ENCODE measurements at places on chromosomes 7 and 10.

- no peak for DNase-seq
Measured at GRCh38 chr10:83820033-83820432, 319.3 kb upstream of the GHITM start.

DNA sequence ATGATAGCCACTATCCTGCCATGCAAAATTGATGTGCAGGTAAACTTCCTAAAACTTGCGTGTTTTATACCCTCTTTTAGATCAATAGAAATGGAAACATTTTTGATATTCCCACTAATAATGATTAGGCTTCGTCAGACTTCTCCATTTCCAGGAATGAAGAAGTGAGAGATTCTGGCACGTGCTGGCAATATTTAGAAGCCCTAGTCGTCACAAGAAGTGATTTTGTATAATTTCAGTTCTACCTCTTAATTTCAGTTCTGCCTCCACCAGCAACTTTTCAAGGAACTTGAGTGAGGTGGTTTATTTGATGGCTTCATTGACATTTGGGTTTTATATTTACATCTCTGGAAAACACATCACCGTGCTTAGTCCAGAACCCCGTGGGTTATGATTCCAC, 61.9 kb downstream of the MRC1 start:
- DNase-seq = no peak

DNA sequence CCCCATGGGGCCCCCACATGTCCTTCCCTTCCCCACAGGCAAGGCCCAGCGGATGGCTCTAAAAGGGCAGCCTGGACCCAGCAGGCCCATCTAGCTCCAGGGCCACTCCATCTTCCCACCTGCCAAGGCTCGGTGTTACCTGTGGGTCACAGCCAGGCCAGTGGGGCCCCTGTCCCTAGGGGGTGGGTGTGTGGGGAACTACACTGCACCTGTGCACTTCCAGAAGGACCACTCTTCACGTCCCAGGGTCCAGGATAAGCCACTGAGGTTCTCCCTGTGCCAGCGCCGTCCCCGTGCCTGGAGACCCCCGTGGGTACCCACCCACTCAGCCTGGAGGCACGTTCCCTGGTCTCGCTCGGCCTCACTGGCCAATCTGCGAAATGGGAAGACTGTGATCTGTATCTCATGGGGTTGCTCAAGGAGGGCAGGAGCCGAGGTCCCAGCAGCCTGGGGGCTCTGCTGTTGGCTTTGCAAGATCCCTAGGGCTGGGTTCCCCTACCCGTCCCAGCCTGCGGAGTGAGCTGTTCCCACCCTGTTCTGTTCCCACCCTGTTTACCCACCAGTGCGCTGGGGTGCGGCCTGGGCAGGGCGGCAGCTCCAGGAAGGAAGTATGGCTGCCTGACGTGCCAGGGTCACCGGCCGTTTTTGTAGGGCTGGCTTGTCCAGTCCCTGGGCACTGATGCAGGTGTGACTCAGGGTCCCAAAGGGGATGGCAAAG, 4.6 kb downstream of the PWWP2B start:
- no peak for DNase-seq

DNA sequence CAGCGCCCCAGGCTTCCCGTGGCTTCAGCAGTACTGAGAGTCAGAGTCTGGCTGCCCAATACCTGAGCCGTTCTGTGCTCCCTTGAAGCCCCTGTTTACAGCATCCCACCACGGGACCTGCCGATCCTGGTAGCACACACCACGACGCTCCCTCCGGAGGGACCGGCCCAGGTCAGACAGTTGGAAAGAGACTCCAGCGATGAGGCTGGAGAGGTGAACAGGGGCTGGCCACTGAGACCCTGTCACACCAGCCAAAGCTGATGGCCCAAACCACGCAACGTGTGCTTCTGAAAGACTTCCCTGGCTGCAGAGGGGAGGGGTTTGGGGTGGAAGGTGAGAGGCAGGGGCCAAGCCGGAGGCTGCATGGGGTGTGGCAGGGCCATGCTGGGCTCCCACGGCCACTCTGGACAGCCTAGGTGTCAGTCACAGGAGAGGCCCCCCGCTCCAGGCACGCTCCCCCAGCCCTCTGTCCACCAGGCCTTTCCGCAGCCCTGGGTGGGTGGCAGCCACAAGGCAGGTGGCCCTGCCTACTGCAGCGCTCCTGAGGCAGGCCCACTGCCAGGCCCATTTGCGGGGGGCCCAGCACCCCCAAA, 140.2 kb upstream of the CHST15 start:
- DNase-seq = no peak

GRCh38 chr7:22013711-22014110, 68.0 kb upstream of the CDCA7L start:
- no peak for DNase-seq

- DNase-seq = no peak
Measured at GRCh38 chr7:28132959-28133870, 47.4 kb downstream of the JAZF1 start.

GRCh38 chr10:115624448-115624847, 531.3 kb downstream of the ATRNL1 start:
- DNase-seq = no peak

DNA sequence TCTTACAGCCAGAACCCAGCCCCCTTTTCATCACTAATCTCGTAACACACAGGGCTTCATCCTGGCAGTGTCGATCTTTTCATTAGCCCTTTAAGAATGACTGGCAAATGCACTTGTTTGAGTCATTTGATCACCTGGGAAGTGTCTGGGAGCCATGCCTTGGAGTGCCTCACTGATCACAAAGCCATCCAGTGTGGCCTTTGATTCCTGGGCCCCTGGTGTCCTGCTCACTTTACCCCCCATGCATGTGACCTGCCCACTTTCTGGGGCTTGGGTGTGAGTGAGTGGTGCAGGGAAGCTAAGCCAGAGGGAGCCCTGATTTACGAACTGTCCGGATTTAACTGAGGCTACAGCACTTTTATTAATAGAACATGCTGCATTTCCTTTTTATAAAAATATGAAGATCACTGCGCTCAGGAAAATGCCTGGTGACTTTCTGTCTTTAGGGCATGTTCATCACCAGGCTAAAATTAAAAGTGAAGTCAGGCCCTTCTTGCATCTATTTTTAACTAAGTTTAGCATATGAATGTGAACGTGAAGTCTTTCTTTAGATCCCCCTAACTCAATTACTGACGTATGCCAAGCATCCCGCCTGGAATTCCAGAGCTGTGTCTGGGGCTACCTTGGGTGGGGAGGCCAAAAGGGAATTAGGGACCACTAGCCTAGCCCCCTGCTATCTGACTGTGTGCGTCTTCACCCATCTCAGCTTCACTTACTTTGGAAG, 23.6 kb downstream of the RBM20 start:
- no peak for DNase-seq

GRCh38 chr10:103145860-103146466, 47.1 kb downstream of the NT5C2 start:
- no peak for DNase-seq

DNA sequence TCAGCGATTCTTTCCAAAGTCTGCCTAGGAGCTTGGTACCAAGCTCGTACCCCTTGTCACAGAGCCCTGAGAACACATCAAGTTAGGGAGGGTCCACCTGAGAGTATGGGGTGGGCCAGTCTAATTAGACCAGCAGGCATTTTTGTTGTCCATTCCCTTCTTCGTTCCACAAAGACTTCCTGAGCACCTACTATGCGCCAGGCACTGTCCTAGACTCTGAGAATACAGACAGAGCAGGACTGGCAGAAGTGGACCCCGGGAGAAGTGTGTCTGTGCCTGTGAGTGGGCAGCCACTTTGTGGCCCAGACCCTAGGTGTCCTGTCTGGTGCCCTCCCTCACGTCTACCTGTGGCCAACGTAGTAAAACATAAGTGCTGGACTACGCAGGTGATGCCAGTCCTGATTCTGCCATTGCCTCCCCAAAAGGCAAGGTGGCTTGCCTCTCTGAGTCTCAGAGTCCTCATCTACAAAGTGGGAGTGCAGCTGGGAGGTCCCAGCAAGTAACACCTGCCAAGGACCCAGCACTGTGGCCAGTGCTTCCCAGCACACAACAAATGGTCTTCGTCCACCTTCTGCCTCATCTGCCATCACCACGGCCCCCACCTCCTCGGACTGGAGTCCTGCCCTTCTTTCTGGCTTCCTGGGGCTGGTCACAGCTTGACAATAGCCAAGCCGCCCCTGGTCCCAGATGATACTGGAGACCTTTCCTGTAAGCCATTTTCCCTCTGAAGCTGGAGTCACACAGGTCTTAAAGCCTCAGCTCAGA, 54.3 kb upstream of the DUSP5 start:
- DNase-seq = no peak

Measured in activated T-helper 1 cell treated with anti-CD3 and anti-CD28 coated beads, Interleukin-2, amount 50 U/mL, for 16 hours (primary cell).